Sciatic nerve (tissue), 2 donors: ENCODE measurements at places on chromosomes 11 and 22. TPM values are rescaled to one million over a fixed set of nuclear protein-coding genes. Genes with fewer than 3 reads are reported as not detected.

Gene LMNTD2
- 1.3 TPM for total RNA-seq

Gene MAJIN
- not detected for total RNA-seq

Gene DGAT2
- 20.3 TPM for total RNA-seq

Gene RTL10
- total RNA-seq, result 22.9 TPM

Gene PISD
- total RNA-seq, result 49.0 TPM

Gene HPX
- total RNA-seq, result 2.8 TPM

DNA sequence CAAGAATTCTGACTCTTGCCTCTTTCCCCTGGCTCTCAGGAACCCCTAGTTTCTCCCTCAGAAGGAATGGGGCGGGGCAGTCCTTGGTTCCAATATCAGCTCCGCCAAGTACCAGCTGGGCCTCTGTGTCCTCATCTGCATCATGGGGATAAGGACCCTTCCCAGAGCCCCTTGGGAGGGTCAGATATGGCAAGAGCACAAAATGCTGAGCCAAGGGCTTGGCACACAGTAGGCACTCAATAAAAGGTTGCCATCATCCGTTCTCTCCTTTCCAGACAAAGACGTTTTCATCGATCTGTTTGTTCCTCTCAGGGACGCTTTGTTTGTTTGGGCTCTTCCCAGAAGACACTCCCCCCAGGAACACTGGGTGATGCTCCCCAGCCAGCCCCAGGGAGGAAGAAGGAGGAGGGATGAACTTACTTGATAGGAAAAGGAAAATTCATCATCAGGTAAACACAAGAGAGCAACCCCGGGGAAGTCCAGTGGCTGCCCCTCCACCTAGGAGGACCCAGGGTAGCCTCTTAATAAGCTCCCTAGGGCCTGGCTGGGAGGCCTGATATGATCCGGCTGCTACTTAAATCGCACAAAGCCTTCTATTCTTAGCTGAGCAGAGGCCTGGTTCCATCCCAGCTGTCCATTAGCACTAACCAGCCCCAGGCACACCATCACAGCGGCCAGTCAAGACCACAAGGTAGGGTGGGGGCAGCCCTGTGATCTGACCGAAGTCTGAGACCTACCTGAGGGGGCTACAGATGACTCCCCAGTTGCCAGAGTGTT, 19.6 kb downstream of the GDPD5 start:
- no peak for DNase-seq

DNA sequence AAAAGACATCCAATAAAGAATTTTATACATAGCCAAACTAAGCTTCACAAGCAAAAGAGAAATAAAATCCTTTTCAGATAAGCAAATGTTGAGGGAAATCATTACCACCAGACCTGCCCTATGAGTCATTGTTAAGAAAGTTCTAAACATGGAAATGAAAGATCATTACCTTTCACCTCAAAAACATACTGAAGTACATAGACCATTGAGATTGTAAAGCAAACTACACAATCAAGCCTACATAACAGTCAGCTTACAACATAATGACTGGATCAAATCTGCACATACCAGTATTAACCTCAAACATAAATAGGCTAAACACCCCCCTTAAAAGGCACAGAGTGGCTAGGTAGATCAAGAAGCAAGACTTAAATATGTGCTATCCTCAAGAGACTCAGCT, 501.0 kb upstream of the LUZP2 start:
- no peak for DNase-seq

DNA sequence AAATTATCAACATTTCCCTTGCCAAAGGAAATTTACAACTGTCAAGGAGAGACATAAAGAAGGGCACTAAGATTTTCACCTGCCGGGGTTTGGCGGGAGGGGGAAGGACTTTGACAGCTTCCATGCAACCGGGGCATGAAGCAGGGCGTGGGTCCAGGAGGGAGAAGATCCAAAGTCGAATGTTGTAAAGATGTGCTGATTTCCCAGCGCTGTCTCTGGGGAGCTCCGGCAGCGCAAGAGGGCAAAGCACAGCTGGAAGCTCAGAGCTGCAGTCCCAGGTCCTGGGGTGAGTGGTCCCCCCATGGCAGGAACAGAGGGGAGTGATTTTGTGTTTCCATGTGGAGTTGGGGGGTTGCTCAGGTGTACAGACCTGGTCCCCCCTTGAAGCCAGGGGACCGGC, at the start of gene MS4A10:
TSS of gene MS4A10 (plus strand) at position 198 of the 400 bp plus-strand sequence. CDS start 5,003 bp downstream, outside the sequence.
- peak; percentile 51 for DNase-seq

DNA sequence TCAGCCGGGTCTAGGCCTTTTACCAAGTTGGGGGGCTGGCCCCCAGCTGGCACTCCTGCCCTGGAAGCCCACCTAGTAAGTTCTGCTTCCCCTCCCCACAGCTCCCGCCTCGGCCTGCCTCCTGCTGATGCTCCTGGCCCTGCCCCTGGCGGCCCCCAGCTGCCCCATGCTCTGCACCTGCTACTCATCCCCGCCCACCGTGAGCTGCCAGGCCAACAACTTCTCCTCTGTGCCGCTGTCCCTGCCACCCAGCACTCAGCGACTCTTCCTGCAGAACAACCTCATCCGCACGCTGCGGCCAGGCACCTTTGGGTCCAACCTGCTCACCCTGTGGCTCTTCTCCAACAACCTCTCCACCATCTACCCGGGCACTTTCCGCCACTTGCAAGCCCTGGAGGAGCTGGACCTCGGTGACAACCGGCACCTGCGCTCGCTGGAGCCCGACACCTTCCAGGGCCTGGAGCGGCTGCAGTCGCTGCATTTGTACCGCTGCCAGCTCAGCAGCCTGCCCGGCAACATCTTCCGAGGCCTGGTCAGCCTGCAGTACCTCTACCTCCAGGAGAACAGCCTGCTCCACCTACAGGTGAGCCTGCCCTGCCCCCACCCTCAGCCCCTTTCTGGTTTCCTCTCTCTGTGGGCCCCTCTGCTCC, 7.3 kb downstream of the RTN4RL2 start:
- no peak for DNase-seq

DNA sequence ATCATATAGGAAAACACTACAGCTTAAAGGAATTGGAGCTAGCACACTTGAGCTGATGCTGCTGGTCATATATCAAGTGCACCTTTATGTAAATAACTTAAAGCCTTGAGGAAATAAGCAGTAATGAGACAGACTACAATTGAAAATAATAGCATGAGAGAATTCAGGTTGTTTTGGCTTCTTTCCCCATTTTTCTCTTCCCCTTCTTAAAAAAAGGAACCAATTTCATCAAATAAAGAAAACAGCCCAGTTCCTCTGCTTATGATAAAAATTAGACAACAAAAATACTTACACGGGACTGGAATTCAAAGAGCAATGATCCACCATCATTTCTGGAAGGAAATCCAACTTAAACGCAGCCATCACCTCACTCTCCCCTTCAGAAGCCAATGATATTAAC, 50.2 kb upstream of the RAPSN start:
- no peak for DNase-seq

DNA sequence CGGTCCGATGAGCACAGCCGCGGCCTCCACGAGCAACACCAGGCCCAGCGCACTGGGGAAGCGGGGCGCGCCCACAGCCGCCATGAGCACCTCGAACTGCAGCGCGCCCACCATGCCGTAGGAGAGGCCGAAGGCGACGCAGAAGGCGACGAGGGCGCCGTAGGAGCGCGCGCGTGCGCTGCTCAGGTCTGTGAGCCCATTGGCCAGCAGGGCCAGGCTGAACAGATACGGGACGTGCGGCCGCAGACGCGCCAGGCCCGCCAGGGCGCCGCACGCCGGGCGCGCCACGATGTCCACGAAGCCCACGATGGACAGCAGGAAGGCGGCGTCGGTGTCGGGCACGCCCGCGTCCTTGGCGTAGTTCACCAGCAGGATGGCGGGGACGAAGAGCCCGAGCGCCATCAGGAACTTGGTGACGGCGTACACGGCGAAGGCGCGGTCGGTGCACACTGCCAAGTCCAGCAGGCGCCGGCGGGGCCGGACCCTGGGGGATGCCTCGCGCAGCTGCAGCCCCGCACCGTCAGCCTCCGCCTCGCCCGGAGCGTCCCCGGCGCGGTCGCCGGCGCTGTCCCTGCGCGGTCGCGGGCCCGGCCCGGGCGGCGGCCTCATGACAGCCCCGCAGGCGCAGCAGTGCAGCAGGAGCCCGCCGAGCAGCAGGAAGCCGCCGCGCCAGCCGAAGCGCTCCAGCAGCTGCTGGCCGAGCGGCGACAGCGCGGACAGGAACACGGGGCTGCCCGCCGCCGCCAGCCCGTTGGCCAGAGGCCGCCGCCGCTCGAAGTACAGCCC, 2.9 kb downstream of the SLC16A8 start:
- DNase-seq, result no peak

GRCh38 chr22:18012531-18012930, 11.8 kb downstream of the MICAL3 start:
- no peak for DNase-seq

DNA sequence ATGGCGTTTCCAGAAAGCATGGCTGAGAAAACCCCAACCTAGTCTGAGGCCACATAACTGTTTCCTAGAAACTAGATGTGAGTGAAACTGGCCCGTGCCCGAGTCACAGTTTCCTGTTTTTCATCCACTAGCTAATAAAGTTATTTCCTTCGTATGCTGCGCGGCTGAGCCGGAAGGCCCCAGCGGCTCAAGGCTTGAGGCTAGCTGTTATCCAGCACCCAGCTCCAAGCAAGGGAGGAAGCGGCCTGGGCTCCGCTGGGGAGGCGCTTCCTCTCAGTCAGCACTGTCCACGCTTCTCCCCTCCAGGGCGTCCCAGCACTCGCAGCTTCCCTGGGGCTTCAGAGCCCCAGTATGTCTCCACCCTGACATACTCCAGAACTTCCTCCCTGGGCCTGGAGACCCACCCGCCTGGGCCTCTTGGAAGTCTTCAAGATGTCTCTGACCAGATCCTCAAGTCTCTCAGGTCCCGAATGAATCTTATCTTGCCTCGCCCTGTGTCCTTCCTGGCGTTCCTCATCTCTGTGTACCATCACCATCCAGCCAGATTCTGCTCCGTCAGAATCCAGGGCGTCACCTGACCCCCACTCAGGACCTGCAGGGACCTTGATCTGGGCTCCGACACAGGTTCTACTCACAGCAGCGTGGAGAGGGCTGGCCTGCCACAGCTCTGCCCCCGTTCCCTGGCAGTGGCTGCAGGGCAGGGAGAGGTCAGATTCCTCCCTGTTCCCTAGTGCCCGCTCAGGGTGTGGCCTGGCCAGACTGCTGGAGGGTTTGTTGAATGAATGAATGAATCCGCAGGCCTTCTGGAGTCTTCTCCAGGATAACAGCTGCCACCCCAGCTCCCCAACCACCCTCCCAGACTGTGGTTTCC, 81.9 kb downstream of the LRRC32 start:
- no peak for DNase-seq

DNA sequence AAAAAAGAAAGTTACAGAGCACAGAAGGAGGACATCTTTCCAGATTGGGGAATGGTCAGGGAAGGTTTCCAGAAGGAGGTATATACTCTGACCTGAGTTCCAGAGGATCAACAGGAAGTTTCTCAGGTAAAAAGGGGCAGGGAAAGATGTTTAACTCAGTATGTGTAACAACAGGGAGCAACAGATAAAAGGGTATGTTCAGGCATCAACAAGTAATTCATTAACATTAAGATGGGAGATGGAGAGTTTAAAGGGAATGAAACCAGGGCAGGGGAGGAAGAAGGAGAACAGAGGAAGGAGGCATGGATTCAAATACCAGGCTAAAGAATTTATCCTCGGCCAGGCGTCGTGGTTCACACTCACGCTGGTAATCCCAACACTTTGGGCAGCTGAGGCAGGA, 2.5 kb upstream of the DENND5A start:
- DNase-seq, result no peak

DNA sequence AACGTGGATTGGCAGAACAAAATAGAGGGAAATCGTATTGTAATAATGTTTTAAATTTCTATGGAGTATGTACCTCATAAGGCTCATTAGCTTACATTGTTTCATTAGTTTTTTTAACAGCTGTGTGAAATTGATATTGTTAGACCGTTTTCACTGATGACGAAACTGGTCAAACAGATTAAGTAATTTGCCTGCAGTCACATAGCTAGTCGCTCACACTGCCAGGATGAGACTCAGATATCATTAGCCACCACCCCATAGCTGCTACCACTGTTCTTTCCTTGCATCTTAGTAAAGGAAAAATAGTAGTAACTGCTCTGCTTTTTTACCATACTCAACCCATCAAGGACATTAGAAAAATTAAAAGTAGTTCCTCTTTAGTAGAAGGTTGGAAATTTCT, 64.0 kb downstream of the DKK3 start:
- DNase-seq, result no peak

GRCh38 chr11:77525455-77526091, 51.7 kb upstream of the PAK1 start:
- no peak for DNase-seq

GRCh38 chr11:64581057-64581523, 9.9 kb upstream of the SLC22A12 start:
- no peak for DNase-seq

GRCh38 chr11:103359216-103359615, 250.0 kb downstream of the DYNC2H1 start:
- DNase-seq, result no peak

GRCh38 chr11:102064316-102064715, 17.1 kb downstream of the CFAP300 start:
- DNase-seq, result no peak
